ENCODE measurements at places on chromosomes 4 and X.
A peak's percentile ranks its signal among the peaks of the same experiment; 100 is the strongest.

DNA sequence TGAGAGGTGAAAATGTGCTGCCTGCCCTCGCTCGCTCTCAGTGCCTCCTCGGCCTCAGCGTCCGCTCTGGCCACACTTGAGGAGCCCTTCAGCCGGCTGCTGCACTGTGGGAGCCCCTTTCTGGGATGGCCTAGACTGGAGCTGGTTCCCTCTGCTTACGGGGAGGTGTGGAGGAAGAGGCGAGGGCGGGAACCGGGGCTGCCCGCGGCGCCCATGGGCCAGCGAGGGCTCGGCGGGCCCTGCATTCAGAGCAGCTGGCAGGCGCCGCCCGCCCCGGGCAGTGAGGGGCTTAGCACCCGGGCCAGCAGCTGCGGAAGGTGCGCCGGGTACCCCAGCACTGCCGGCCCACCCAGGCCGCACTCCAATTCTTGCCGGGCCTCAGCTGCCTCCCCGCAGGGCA is 39.6 kb downstream of the TRIML1 start:
- DNase-seq = no peak

- DNase-seq = no peak
Observed at GRCh38 chrX:802846-803245, 172.3 kb downstream of the SHOX start.

DNA sequence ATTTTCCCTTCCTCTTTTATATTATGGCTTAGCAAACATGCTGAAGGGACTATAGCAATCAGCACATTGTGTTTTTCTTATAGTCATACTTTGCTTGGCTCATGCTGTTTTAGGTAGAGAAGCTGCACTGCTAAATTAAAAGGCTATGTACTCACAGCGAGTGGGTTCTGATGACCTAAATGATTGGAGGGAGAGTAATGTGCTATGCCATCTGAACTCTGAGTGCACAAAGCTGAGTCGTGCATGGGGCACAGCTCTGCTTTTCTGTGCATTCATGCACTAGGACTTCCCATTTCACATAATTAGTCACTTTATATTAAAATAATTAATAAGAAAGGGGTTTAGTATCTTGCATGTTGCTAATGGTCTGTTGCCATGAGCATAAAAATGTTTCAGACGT is 132.7 kb upstream of the ADGRL3 start:
- DNase-seq = no peak

DNA sequence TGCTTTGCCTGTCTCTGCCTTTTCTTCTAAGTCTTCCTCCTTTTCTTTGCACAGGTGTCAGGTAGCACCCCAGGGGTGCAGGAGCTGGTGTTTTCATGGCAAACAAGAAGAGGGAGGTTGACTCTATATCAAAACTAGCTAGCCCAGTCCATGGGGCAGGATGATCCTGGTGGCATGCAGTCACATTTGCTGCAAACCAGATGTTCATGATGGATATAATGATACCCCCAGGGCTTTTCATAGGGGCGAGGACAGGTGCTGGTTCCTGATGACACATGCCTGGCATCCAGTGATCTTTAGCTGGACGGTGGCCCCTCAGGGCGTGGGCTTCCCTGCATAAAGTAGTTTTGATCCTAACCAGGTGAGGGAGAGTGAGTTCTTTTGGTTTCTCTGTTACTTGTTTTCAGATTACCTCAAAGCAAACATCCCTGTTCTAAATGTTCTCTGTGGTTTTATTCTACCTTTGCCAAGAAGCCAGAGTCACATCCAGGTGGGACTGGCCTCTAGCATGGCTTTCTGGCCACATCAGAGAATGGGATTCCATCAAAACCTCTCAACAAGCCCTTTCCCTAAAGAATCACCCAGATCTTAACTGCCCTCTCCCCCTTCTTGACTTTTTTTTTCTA is 11.2 kb upstream of the UBA6 start:
- DNase-seq = no peak

DNA sequence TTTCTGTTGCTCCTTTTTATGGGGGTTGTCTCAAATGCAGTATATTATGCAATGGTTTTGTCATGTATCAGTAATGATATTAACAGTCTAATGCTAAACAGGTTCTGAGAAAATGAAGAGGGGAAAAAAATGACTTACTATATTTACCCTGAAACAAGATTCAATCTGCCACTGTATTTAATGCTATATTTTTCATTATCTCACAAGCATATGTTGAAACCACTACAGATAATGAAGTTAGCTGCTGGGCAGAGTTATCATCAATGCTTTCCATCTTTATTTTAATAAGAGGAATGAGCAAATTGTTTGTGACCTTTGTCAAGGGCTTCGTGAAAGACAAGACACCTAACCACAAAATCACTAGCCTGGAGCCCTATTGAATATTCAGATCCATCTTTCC is 32.6 kb upstream of the NAA11 start:
- DNase-seq = no peak

GRCh38 chr4:25123236-25123635 is 37.0 kb downstream of the SEPSECS start:
- DNase-seq = no peak

GRCh38 chr4:40722576-40723161 is 27.1 kb upstream of the NSUN7 start:
- DNase-seq = peak; percentile 61

GRCh38 chrX:142040906-142041305 is 137.2 kb downstream of the MAGEC1 start:
- DNase-seq = no peak

GRCh38 chr4:185513489-185514181 is 21.7 kb downstream of the PDLIM3 start:
- no peak for DNase-seq

DNA sequence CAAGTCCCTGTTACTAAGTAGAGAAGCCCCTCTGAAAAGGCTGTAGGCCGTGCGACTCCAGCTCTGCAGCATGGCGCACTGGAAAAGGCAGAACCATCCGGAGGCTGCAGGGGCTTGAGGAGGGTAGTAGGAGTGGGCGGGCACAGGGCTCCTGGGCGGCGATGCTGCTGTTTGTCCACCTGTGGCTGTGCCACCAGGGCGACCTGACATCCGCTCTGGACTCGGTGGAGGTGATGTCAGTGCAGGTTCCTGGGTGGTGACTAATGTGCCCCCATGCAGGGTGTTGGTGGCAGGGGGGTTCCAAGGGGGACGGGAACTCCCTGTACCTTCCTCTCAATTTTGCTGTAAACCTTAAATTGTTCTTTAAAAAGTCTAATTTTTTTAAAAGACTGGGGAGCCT is 58.3 kb downstream of the PCGF3 start:
- no peak for DNase-seq

DNA sequence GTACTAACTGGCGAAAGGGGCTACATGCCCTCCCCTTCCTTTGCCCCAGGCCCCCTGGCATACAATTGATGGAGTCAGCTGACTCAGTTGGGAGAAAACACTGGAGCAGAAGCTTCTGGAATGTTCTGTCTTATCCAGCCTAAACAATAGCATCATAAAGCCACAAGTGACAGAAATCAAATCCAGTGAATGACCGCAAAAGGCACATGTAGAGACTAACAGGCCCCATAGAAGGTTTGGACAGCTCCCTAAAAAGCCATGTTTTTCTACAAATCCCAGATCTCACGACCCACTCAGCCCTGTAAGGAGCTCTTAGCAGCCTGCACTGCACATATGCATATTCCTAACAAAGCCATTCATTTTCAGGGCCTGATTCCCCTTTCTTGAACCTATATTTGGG is 25.1 kb downstream of the SCARB2 start:
- no peak for DNase-seq

GRCh38 chr4:4526401-4526800 is 15.4 kb downstream of the STX18 start:
- DNase-seq = no peak

GRCh38 chrX:124415115-124415800 is 68.9 kb downstream of the SH2D1A start:
- DNase-seq = no peak

GRCh38 chrX:96551322-96551872 is 133.2 kb upstream of the DIAPH2 start:
- DNase-seq = no peak

GRCh38 chrX:19825271-19825670 is 62.1 kb downstream of the SH3KBP1 start:
- no peak for DNase-seq

GRCh38 chr4:105386012-105386411 is 87.8 kb downstream of the PPA2 start:
- DNase-seq = no peak

GRCh38 chr4:38489924-38490639 is 173.9 kb upstream of the KLF3 start:
- peak; percentile 2 for DNase-seq

DNA sequence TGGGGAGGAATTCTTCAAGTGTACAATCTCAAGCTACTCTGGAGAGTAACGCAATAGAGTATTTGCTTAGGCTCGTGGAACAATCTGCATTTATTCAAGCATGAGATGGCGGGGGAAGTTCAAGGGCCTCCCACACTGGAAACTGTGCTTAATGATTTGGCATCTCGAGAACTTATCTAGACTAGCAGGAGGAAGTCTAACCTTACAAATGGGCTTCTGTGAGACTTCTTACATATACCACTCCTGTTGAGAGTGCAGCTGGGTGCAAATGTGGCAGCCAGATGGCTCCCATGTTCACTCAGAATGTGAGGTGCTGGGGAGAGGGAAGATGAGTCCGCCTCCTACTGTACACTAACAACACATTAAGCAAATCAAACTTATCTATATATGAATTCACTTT is 29.3 kb upstream of the PTPN13 start:
- DNase-seq = no peak

DNA sequence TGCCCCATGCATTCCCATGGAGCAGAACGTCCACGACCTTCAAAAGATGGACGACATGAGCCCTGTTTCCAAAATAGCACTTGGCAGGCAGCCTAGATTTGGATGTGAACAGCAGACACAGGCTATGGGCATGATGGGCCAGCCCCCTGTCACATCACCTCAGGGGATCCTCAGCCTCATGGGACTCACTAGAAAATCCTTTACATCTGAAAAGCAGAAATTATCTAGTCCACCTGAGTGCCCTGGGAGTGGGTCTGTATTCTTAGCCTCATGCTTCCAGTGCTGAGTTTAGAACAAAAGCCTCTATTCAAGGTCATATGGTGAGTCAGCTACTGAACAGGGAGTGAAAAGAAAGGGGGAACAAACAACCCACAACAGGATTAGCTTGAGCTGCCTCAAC is 35.8 kb downstream of the GRIA3 start:
- DNase-seq = no peak

GRCh38 chr4:39526765-39527295 is 409 bp downstream of the UGDH start:
- no peak for DNase-seq

GRCh38 chrX:130174045-130174704 is 2.4 kb downstream of the RAB33A start:
- no peak for DNase-seq

GRCh38 chr4:74755486-74755885 is 38.8 kb downstream of the BTC start:
- no peak for DNase-seq

GRCh38 chr4:145437466-145437865 is 44.2 kb upstream of the SMAD1 start:
- DNase-seq = no peak

DNA sequence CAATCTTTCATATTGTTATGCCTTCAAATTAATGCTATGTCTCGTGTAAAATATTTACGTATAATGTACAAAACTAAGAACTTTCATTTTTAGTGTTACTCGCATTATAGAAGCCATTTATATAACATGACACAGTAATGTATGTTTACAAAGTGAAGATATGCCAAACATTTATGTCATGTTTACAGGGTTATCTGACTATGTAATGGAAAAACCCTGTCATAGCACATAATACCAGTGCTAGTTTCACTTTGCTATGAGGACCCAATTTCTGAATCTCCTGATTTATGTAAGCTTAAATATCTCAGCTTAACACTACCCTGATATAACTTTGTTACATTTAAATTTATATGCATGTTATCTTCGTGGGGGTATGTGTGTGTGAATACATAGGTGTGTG is 233.1 kb downstream of the FAT4 start:
- no peak for DNase-seq

GRCh38 chr4:162406637-162407365 is 243.0 kb upstream of the FSTL5 start:
- no peak for DNase-seq

DNA sequence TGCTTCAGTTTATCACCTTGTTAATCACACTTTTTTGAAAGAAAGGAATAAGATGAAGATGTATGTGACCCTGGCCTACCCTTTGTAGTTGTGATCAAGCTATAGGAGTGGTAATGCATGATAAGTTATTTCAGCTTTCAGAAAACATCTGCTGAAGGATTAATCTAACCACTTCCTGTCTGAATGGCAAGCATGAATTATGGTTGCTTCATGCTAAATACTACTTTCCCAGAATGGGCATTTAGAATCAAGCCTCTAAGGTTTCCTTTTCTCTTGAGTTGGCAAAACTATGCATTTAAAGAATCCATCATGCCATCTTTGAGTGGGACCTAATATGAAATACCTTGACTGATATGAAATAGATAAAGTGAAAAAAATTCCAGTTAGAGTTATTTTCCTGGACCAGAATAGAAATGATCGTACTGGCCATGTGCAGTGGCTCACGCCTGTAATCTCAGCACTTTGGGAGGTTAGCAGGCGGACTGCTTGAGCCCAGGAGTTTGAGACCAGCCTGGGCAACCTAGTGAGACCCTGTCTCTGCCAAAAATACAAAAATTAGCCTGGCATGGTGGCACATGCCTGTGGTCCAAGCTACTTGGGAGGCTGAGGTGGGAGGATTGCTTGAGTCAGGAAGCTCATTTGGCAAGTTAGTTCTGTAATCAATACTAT is 59.1 kb downstream of the ANXA3 start:
- DNase-seq = no peak

- peak; percentile 18 for DNase-seq
Observed at GRCh38 chr4:126991965-126992364, 640.8 kb upstream of the INTU start.

DNA sequence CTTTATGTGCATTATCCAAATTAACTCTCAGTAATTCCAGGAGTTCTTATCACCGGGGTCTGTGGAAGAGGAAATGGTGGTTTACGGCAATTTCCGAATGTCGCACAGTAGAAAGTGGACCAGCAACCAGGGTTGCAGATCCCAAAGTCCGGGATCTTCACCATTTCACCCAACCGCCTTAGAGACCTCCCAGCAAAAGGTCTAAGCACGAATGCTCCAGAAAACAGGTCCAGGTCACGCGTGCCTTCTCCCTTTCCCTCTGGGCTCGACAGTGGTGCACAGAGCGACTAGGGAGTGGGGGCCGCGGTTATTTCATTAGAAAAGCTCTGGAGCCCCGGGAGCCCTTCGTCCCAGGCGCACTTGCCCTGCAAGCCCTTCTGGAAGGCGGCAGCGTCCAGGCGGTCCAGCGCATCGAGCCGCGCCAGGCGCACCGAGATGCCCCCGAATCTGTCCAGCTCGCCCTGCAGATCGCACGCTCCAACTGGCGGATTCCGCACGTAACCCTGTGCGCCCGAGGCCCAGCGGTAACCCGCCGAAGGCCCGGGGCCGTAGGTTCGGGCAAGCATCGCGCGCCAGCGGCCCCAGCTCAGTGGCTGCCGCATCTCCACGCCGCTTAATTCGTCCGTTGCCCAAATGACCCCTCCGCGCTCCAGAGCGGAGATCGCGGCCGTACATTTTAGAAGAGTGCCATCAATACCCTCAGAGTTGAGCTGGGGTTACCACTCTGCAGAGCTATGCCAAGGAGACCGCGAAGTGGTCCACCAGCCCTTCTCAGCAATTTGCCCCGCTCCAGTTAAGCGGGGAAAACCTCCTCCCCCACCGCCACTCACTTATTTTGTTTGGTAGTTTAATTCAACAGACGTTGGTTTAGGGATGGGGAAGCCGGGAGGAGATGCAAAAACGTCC is at the start of gene NUDT6:
Gene NUDT6 (minus strand): TSS at position 627 of the 906 bp plus-strand sequence. CDS start 25 bp downstream, at position 602.
- DNase-seq = no peak

GRCh38 chrX:133973704-133974103 is 11.7 kb downstream of the GPC3 start:
- DNase-seq = no peak

GRCh38 chrX:38857736-38858523 is 56.7 kb downstream of the MID1IP1 start:
- no peak for DNase-seq

Measured in epithelial cell of prostate (primary cell).